ENCODE measurements at places on chromosomes 5 and 9. TPM values are rescaled to one million over a fixed set of nuclear protein-coding genes. Genes with fewer than 3 reads are reported as not detected.

The GCNT1 gene
- 2.6 TPM for total RNA-seq

The FBP2 gene
- total RNA-seq = not detected

The SLC36A2 gene
- 0.28 TPM for total RNA-seq

The ZNF879 gene
- 3.1 TPM for total RNA-seq

The PHYHD1 gene
- total RNA-seq = 29.1 TPM

The MATR3 gene
- total RNA-seq = 175 TPM

The KIF4B gene
- total RNA-seq = 0.11 TPM

The SPINK6 gene
- not detected for total RNA-seq

The GDF9 gene
- 0.30 TPM for total RNA-seq

The ORM2 gene
- total RNA-seq = not detected

The ZNF300 gene
- 0.71 TPM for total RNA-seq

The PCDHGB5 gene
- 12.1 TPM for total RNA-seq

The PRDM9 gene
- total RNA-seq = not detected

DNA sequence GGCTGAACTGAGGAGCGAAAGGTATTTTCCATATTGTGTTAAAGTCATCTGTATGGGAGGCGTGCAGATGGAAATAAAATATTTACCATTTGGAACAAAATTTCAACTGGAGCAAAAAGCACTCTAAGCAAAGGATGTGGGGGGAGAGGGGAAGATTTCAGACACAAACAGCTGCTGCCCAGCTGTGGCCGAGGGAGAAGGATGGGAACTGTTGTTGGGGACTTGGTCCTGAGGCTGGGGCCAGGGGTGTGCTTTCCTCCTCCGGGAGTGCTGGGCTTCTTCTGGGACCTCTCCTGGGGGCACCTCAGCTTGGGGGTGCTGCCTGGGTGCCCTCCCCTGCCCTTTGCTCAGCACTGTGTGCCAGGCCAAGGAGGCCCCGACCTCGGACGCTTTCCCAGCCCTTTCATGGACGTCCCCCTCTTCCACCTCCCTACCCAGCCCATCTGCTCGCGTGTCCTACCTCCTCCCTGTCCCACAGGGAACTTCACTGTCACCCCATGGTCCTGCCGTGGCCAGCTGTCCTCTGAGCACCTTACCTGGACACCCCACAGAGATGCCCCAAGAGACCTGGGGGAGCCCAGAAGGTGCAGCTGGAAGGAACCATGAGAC lies 101.9 kb upstream of the COL5A1 start:
- no peak for DNase-seq

DNA sequence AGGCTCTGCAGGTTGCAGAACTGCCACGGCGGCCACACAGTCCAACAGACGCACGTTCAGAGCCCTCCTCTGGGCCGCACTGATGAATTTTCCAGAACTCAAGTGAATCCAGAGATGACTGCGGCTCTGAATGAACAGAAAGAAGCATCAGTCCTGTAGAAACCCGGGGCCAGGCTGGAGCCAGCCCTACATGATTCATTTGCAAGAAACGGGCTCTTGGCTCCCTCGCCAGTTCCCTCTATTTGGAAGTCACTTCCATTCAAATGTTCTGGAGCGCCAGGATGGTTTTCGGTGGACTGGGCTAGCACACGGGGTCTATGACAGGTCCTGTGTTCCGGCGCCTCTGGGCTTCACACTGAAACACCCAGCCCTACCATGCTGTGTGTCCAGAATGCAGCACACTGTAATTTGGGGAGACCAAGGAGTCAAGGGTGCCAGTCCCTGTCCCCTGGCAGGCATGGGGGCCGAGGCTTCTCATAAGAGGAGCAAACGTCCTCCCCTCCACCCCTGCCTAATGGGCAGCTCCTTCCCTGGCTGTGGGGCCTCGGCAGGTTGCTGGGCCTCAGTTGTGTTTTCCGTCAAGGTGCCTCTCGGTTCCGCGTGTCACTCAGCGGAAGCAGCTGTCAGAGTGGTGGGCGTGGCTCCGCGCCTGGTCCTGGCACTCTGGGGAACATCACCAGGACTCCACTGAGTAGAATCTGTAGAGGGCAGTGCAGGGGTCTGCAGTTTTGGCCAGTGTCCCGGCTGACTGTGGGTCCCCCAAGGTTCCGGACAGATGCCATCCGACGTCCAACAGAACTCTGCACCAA lies 18.1 kb upstream of the COL5A1 start:
- DNase-seq = no peak

GRCh38 chr9:2231829-2232228 lies 216.7 kb downstream of the SMARCA2 start:
- peak; percentile 17 for DNase-seq

DNA sequence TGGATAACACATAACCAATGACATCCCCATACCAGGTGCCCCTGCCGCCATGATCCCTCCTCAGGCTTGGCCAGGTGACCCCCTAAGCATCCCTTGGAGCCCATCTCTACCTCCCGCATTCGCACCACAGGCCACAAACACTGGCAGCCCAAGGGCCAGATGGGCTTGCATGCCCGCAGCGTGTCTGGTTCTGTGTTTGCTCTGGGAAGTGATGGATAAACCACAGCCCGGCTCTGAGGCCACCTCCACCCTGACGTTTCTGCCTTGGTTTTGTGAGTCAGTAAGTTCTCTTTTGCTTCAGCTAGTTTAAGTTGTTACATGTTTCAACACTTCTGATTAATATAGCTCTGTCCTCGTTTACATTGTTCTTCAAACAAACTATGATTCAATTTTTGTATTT lies 172.4 kb upstream of the PHYKPL start:
- DNase-seq = no peak

DNA sequence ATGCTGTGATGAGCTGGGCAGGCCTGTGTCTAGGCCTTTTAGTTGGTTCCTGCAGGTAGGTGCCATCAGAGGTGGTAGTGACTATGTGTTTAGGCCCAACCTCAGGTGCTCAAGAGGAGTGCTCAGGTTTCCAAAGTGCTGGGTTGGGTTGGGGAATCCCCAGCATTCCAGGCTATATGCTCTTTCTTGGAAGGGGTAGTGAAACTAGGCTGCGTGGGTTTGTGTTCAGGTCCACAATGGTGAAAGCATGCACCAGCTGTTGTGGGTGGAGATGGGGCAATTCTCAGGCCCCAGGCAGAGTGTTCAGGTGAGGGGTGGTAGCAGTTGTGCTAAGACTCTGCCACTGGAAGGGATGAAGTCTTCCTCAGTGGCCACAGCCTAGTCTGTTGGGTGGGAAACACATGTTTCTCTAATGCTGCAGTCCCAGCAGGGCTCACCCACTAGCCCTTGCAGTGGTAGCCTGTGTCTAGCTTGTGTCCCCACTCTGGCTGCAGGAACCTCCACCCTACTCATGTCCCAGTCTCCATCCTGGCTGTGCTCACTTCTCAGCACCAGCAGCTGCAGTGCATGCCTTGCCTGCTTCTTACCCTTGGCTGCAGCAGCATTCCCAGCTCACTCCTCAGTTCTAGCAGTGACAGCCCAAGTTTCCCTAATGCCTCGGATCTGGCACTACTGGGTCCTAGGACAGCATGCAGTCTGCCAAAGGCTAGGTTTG lies 78.9 kb downstream of the FAM170A start:
- DNase-seq = no peak

DNA sequence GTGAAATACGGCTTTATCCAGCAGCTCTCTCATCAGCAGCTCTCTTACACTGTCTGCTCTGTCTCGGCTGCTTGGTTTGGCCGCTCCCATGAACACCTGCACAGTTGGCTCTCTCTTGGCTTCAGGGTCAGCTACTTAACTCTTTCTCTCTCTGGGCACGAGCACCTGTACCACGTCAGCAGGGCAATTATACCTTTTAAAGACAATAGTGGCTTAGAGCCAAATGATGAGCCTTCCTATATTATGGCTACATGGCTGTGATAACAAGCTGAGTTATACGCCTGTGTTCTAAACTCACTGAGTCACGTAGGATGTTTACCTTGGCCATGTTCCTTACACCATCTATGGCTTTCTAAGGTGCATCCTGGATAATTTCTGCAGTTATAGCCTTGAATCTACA lies 69.2 kb upstream of the CTNND2 start:
- no peak for DNase-seq

GRCh38 chr9:131092548-131093440 lies 3.5 kb upstream of the AIF1L start:
- DNase-seq = no peak

DNA sequence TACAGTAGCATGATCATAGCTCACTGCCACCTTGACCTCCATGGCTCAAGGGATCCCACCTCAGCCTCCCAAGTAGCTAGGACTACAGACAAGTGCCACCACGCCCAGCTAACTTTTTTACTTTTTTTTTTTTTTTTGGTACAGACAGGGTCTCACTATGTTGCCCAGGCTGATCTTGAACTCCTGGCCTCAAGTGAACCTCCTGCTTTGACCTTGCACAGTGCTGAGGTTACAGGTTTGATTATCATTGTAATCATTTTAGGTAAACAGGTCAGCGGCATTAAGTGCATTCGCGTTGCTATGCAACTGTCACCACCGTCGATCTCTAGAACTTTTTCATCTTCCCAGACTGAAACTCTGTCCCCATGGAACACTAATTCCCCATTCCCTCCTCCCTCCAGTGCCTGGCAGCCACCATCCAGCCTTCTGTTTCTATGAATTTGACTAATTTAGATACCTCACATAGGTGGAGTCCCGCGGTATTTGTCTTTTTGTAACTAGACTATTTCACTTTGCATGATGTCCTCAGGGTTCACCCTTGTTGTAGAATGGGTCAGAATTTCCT lies 5.8 kb upstream of the CARD19 start:
- no peak for DNase-seq

DNA sequence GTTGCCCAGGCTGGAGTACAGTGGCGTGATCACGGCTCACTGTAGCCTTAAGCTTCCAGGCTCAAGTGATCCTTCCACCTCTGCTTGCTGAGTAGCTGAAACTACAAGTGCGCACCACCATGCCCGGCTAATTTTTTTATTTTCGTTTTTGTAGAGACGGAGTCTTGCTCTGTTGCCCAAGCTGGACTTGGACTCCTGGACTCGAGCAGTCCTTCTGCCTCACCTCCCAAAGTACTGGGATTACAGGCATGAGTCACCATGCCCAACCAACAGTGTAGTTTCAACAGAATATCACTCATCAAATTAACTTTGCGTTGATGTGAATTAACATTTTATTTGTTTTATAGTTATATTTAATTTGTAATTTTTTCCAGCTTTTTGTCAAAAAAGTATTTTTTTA lies 45.3 kb downstream of the WDR70 start:
- no peak for DNase-seq

DNA sequence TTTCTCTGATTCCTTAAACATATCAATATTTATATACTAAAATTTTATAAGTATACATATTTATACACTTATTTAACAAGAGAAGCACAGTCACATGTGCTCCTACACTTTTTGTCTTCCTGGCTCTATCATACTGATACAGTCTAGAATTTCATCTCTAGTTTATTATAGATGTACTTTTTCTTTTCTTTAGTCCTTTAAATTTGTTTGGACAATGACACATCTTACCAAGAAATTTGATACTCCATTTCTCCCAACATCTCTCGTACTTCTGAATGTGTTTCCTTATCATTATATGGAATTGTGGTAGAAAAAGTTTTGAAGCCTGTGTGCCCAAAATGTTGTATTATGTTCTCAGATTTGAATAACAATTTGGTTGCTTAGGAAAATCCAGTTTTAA lies 104.6 kb downstream of the DMRT2 start:
- DNase-seq = no peak

DNA sequence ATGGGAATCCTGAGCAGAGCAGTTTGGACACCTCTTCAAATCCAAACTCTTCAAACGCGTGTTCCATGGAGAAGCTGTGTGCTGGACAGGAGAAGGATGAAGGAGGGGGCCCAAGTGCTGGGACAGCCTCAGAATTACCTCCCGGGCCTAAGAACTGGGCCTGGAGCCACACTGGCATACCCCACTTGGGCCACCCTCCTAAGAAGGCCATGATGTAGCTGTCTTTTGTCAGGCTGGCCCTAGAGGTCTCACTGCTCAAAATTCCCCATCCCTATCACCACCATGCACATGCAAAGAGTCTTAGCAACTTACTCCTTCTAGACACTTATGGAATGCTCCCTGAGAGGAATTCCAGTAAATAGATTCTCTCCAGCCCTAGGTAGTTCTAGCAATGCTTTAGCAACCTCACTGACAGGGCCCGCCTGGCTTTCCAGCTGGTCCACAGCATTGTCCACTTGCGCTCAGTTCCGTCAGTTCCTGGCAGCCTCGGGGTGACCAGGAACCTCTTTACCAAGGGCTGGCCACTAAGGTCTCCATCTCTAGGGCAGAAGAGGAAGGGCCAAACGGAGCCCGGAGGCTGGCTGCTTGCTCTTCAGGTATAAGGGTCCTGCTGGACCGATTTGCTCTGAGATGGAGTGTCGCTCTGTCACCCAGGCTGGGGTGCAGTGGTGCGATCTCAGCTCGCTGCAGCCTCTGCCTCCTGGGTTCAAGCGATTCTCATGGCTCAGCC lies 75.3 kb downstream of the RGS3 start:
- no peak for DNase-seq

GRCh38 chr9:97502984-97503861 lies 1.8 kb downstream of the TMOD1 start:
- DNase-seq = peak; percentile 21

DNA sequence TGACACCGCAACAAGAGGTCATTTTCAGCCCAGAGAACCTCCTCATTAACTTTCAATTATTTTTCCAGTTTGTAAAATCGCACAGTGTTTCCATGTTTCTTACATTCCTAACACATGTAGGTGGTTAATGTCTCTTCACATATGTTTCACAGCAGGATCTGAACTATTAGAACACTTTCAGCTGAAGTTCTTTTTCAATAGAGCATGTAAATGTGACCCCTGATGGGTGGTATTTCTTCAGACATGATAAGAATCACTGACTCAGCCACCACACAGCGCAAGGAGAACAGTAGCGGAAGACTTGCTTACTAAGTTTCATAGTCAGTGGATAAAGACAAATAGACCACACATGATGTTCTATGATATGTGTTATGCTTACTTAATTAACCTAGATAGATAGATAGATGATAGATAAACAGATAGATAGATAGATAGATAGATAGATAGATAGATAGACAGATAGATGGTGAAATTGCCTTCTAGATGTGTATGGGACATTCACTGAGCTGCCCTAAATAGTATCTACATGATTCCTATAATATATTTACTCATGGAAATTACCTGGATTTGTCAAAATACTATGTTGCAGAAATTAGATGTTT lies 1992.1 kb upstream of the NUDT12 start:
- no peak for DNase-seq

DNA sequence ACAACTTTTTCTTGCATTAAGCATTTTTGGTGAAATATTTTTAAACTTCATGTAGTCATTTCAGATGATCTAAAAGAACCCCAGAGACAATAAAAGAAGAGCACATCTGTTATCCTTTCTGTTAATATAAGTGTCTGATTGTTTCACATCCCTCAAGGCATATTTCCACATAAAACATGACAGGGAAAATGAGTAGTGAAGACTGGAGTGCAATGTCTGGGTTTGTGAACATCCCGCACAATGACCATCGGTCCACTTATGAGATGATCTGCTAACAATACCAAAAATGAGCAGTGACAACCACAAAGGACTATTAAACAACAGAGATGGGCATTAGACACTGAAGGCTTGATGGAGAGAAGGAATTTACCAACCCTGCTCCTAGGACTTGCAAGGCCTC lies 209.1 kb downstream of the NR2F1-AS1 start:
- DNase-seq = no peak

- no peak for DNase-seq
Measured at GRCh38 chr5:76249621-76250020, 153.5 kb upstream of the IQGAP2 start.

GRCh38 chr9:99465231-99465907 lies 243.3 kb downstream of the SEC61B start:
- no peak for DNase-seq

GRCh38 chr5:67957374-67957773 lies 258.2 kb upstream of the PIK3R1 start:
- no peak for DNase-seq

- no peak for DNase-seq
Measured at GRCh38 chr5:56006094-56006493, 11.3 kb upstream of the IL6ST start.

GRCh38 chr5:125151150-125151900 lies 404.9 kb upstream of the ZNF608 start:
- no peak for DNase-seq
